ENCODE measurements at places on chromosomes 5 and 9. TPM values are rescaled to one million over a fixed set of nuclear protein-coding genes. Genes with fewer than 3 reads are reported as not detected.

Gene BTNL3
- total RNA-seq: not detected

Gene REEP2
- total RNA-seq: 1.1 TPM

Gene PCDHA7
- total RNA-seq: 0.22 TPM

Gene TNPO1
- total RNA-seq: 217 TPM

DNA sequence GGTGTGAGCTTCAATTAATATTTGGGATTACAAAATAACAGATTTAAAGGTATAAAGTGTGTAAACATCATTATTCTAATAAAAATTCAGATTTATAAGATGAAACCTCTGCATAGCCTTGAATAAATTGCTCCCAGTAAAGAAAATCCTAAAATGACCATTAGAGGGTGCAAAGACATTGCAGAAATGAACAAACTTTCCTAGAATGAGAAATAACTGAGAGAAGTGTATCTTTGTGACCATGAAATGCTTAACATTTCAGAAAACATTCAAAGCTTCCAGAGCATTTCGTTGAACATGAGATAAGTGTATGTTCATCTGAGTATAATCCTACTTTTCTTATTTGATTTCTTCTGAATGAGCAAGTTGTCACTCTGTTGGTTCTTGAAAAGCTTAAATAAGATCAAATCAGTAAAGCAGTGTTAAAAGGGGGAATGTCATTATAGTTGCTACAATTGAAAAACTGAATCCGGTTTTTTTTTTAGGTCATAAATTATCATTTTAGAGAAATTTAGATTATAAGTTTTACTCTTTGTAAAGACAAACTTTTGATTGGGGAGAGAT lies 24.7 kb upstream of the NUDT12 start:
- DNase-seq: peak; percentile 54

- DNase-seq: no peak
Measured at GRCh38 chr5:51326844-51327243, 56.4 kb upstream of the ISL1 start.

- DNase-seq: no peak
Measured at GRCh38 chr5:112733586-112733985, 4.1 kb upstream of the APC start.

GRCh38 chr5:14665949-14666348 lies 1.4 kb downstream of the OTULIN start:
- DNase-seq: peak; percentile 39

DNA sequence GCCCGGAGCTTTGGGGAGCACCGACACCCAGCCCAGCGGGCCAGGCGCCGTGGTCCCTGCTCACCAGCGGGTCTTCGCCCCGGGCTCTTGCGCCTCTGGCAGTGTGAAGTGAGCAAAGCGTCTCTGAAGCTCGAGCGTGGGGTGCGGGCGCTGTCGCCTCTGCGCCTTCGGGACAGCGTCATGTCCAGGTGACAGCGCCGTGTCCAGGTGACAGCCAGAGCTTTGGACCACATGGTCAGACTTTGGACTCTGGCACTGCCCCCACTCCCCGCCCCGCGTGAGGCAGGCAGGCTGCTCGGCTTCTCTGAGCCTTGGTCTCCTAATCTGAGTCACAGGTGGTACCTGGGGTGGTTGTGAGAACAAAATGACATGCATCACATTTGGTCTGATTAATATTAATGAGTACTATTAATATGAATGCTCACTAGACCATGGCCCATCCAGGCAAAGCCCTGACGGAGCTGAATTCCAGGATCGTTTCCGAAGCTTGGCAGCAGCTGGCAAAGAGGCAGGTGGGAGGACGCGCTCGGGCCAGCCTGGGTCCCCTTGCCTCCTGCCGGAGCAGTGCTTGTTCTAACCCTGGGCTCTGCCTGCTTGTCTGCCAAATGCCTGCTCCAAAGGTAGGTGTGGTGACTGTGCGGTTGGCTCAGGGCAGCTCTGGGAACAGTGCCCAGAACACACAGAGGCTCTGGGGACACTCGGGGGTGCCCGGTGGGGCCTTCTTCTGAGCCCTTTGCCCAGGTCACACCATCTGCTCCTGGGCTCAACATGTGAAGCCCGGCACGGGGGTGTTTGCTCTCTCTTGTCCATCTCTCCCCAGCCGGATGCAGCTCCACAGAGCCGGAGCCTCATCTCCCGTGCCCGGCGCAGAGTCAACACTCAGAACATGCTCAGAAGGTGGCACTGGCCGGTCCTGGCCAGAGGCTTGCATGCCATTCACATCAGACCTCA lies 157.1 kb downstream of the OLFM1 start:
- no peak for DNase-seq

- DNase-seq: no peak
Measured at GRCh38 chr5:167905919-167906853, 385.3 kb upstream of the WWC1 start.

GRCh38 chr9:86924206-86924605 lies 23.1 kb downstream of the GAS1 start:
- no peak for DNase-seq

Data from lung microvascular endothelial cell (primary cell).